ENCODE measurements at places on chromosomes 6 and 20.

- DNase-seq: no peak
Measured at GRCh38 chr6:146925846-146926245, 278.4 kb upstream of the STXBP5 start.

DNA sequence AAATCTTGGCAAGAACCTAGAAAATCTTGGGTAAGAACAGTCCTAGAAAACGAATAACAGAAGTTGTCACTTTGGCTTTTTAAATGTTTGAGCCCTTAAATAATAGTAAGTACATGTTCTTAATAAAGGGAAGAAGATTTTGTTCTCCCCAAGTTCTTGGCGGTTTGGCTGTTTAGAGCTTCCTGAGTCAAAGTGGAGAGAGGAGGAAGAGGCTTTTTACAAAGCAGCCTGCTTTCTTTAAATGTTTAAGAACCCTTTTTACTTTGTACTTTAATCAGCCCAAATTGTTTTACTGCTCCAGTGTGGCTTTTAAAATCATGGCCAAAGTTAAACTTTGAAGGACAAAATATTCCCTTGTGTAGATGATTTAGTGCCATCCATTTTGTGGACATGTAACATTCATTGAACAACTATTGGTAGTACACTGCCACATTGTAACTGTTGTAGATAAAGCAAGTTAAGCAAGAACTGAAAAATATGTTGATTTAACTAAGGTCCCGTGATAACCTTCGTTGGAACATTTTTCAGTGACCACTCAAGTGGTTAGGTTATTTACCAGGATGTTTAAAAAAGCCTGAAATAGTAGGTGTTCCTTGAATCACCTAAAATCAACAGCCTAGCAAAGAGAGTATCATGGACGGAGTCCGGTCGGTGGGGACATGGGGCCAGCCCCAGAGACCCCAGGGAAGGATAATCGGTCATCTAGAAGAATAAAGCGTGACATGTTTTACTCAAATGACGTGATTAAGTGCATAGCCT is 2.4 kb downstream of the AMD1 start:
- no peak for DNase-seq

GRCh38 chr20:63238031-63238430 is 2.3 kb downstream of the BIRC7 start:
- DNase-seq: no peak

GRCh38 chr6:17472653-17473183 is 79.3 kb downstream of the CAP2 start:
- no peak for DNase-seq

DNA sequence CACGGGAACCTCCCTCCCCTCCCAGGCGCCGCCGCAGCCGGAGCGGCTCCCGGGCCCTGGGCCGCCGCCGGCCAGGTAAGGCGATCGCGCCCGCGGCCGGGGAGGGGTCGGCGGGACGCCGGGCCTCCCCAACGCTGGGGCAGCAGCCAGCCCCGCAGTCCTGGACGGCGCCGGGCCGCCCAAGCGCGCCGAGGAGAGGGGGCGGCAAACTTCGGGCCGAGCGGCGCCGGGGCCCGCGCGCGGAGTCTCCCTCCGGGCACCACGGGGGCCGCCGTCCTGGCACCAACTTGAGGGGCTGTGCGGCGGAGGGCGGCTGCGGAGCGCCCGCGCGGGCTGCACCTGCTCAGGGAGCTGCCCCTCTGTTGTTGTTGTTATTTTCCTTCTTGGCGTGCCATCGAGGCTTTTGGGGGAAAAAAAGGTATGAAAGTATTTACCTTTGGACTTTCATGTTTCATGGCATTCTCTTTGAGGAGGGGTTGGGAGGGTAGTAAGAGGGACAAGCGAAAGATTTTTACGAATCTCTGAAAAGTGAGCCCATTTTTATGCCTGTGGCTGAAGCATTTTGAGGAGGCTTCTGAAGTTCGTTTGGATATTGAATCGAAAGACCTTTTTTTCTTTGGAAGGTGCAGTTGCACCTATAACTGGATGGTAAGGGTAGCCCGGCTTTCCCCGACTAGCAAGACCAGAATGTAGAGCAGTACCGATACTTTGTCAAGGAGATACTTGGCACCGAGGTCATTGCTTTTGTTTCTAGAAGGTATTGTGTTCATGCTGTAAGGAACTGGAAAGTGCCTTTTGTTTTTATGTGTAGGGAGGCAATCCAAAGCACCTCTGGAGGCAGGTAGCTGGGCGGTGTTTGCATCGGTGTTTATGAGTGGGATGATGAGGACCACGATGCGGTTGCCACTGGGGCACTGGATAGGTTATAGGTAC is at the start of gene RNF182:
Gene RNF182 (plus strand): TSS at position 4 of the 933 bp plus-strand sequence. CDS start 52,168 bp downstream, outside the sequence.
- peak; percentile 84 for DNase-seq

- DNase-seq: no peak
Measured at GRCh38 chr6:127858727-127859391, 42.0 kb downstream of the THEMIS start.

- DNase-seq: no peak
Measured at GRCh38 chr20:3766422-3767109, 987 bp downstream of the ADISSP start.

DNA sequence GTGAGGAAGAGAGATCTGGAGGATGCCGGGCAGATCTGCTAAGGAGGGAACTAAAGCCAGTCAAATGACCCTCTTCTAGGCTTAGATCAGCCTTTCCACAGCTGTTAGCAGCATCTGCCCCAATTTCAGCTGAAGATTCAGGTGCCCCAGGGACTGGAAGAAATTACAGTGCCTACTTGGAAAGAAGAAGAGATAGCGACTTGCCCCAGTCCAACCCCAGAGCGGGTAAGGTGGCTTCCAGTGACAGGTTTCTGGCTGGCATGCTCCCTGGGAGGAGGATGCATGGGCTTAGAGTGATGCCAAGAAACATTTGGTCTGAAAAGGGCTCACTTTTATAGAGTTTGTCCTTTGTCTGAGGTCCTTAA is 620 bp downstream of the TJAP1 start:
- DNase-seq: no peak

- DNase-seq: no peak
Measured at GRCh38 chr6:168280020-168280898, 39.3 kb downstream of the DACT2 start.

GRCh38 chr6:143964674-143965081 is 43.4 kb downstream of the PLAGL1 start:
- no peak for DNase-seq

- DNase-seq: no peak
Measured at GRCh38 chr6:147161974-147162495, 42.2 kb upstream of the STXBP5 start.

DNA sequence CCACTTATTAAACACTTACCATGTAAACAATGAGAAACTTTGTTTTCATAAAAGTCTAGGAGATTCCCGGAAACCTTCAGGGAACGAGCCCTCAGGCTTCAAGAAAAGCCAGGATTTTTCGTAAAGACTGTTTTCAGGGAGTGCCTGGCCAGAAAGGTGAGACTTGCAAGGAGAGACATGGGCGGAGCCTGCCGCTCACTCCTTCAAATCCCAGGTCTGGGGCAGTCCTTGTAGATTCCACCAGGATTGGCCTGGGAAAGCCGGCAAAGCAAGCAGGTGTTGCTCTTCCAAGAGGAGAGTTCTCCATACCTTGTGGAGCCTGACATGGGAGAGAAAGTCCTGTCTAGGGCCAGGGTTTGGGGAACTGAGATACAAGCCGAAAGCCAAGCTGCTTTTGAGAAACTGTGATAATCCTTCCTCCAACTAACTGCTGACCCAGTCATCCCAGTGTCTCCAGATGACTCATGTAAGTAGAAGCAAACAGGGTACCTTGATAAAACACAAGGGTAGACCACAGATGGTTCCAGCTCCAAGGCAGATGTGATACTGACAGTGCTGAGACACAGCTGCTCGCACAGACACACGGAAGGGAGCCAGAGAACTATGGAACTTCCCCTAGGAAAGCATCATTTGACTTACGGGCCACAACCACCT is 69.4 kb upstream of the NAA20 start:
- no peak for DNase-seq

- no peak for DNase-seq
Measured at GRCh38 chr20:9388160-9388812, 126.1 kb upstream of the LAMP5 start.

DNA sequence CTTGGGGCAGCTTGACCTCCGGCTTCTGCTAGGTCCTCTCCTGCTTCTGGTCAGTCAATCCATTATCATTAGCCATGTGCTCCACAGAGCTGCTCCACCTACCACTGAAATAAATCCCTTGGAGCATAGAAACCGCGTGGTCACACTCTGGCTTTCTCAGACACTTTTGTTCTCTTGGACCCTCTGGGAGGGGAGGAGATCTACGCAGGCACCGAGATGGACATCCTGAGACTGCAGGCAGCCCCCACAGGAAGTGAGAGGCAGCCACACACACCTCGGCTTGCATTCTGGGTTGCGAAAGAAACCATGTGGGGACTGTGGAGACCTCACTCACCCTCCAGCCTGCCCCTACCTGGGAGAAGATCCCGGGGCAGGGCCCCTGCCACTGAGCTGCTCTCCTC is 79.5 kb downstream of the FYN start:
- no peak for DNase-seq

- DNase-seq: no peak
Measured at GRCh38 chr6:140537834-140538705, 1163.6 kb upstream of the CITED2 start.

DNA sequence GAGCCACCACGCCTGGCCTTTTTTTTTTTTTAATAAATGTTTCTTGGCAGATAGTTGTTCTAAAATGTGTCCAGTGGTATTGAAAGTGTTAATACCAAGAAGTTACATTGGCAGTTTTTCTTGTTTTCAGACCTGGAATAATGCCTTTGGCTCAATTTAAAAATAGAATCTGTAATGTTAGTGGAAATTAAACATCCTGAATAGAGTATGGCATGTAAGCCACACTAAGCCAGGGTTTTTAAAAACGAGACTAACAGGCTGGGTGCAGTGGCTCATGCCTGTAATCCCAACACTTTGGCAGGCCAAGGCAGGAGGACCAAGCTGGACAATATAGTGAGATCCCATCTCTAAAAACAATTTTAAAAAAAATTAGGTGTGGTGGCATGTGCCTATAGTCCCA is 25.3 kb downstream of the MCM8 start:
- no peak for DNase-seq

GRCh38 chr20:58987790-58988564 is 6.9 kb downstream of the NELFCD start:
- no peak for DNase-seq

DNA sequence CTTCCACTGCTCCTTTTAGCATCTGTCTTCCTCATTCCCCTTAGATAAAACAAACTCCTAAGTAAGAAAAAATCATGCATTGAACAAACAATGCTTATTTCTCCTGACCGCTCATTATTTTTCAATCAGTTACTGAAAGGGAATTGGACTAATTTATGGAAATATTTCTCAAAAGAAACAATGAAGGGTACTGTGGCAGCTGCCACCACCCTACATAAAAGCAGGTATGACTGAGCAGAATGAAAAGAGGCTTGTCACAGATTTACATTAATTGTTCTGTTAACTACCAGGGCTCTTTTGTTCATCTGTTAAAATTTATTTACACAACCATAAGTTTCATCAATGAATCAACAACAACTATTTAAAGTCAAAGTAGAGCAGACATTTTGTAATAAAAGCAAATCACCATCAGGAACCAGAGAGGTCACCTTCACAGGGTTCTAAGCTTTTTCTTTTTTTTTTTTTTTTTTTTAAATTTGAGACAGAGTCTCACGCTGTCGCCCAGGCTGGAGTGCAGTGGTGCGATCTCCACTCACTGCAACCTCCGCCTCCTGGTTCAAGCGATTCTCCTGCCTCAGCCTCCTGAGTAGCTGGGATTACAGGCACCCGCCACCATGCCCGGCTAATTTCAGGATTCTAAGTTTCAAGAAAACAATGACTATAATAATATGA is 204.0 kb downstream of the PTPRK start:
- no peak for DNase-seq

DNA sequence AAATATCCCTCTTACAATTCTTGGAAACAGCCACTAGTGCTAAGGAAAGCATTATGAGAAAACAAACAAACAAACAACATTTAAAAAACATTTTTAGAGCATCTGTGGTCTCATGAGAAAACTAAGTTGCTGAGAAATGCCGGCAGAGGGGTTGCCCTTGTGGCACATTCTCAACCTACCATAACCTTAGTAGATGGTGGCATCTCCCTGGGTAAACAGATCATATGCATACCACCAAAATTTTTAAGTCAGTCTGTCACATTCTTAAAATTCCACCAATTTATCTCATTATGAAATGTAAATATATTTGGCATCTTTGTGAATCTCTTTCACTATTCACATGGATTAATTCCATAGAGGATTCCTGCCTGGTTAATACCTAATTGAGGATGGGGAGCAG is 575.7 kb upstream of the MARCKS start:
- DNase-seq: no peak

DNA sequence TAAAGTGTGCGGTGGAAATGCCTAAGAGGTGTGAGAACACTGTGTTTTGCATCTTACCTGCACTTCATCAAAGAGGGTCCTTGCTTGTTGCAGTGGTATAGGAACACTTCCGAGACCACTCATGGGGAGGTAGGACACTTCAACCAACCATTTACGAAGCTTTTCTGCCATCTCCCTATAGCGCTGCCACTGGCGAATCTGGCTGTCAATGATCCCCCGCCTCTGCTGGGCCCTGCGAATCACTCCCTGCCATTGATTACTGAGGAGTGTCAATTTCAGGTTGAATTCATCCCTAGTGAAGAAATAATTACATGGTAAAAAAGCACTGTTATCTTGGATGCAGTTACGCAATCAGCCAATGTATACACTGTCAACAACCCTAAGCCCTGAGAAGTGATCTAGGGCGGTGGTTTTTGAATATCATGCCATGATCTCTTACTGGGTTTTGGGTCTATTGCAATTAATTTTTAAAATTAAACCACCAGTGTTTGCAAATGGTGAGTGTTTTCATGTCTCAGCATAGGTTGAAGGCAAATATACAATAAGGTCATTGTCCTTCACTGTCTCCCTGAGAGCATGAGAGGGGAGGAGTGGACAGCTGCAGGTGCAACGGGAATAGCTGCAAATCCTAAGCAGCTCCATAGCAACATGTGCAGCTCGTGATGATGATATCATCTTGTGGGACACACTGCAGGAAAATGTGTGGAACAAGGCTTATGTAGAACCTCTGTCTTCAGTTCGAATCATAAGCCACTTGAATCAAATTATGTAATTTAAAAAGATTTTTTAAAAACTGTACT is 400.6 kb downstream of the ESR1 start:
- DNase-seq: no peak

GRCh38 chr20:37474386-37474785 is 46.7 kb upstream of the NNAT start:
- DNase-seq: no peak

DNA sequence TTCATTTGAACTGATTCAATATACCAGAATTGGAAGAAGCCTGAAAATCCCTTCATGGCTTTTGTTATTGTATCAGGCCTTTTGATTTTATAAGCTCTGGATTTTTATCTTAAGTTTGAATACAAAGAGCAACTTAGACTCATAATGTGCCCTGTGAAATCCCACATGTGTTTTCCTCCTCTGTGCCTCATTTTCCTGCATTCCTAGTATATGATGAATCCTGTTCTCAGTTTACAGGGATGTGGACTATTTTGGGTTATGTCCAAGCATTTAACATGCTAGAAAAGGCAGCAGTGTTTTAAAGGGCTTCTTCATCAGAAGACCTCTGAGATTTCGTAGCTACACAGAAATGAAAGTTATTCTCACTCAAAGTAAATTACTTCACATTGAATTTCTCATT is 455.0 kb downstream of the RFPL4B start:
- DNase-seq: no peak

Data from NCI-H2029 treated with DMSO at 0.1 percent for 48 hours (cell line).